D341Med (cell line): ENCODE measurements at places on chromosomes 5 and 9.

GRCh38 chr5:62284946-62285891 is 20.8 kb upstream of the KIF2A start:
- no peak for DNase-seq

GRCh38 chr5:1186351-1187233 is 14.8 kb upstream of the SLC6A19 start:
- no peak for DNase-seq

GRCh38 chr5:9244417-9244816 is 301.5 kb downstream of the SEMA5A start:
- no peak for DNase-seq

- no peak for DNase-seq
Observed at GRCh38 chr9:81394881-81395675, 294.3 kb downstream of the TLE1 start.

DNA sequence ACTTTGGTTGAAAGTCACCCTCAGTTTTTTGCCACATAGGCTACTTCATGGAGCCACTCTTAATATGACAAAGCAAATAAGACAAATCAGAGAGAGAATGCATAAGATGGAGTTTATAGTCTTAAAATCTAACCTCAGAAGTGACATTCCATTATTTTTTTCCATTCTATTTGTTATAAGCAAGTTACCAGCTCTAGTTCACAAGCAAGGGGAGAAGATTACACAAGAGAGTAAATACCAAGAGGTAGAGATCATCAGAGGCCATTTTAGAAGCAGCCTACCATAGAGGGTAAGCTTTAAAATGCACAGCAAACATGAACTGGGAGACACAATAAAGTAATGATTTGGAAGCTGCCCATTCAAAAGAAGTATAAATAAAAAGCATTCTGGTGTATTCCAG is 651.3 kb upstream of the MEF2C start:
- no peak for DNase-seq

GRCh38 chr5:95439801-95440493 is 48.8 kb downstream of the FAM81B start:
- no peak for DNase-seq

GRCh38 chr5:149060325-149060724 is 2.5 kb downstream of the SH3TC2 start:
- DNase-seq = no peak

GRCh38 chr5:159224471-159224870 is 15.1 kb upstream of the RNF145 start:
- DNase-seq = no peak

- no peak for DNase-seq
Observed at GRCh38 chr9:110284211-110284844, 28.0 kb upstream of the TXN start.

- DNase-seq = no peak
Observed at GRCh38 chr5:121688126-121688525, 163.6 kb upstream of the FTMT start.

GRCh38 chr5:67073045-67073680 is 123.4 kb downstream of the CD180 start:
- DNase-seq = no peak

DNA sequence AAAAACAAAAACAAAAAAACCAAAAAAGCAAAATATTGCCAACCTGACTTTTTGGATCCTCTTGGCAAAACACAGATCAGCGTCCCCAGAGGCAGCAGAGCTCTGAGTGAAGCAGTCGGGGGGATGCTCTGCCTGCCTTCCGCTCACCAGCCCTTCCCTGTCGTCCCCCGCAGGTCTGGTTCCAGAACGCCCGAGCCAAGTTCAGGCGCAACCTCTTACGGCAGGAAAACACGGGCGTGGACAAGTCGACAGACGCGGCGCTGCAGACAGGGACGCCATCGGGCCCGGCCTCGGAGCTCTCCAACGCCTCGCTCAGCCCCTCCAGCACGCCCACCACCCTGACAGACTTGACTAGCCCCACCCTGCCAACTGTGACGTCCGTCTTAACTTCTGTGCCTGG is 20.7 kb downstream of the LHX2 start:
- DNase-seq = no peak

DNA sequence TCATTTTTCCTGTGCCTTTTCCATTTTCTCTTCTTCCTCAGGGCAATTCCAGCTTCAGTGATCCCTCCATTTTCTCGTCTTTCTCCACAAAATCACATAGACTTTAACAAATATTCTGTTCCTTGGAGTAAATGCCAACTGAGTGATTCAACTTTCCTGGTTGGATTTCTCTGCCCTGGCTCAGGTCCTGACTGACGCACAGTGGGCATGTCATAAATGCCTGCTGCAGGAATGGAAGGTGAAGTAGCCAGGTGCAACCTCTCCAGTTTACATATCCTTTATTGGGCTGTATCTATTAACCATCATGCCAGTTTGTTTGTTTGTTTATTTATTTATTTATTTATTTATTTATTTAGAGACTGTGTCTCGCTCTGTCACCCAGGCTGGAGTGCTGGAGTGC is 95.1 kb downstream of the MEF2C start:
- no peak for DNase-seq

GRCh38 chr5:34475249-34475966 is 180.7 kb upstream of the RAI14 start:
- DNase-seq = no peak

GRCh38 chr5:102262688-102263087 is 33.4 kb downstream of the SLCO4C1 start:
- DNase-seq = no peak

- DNase-seq = no peak
Observed at GRCh38 chr5:167440846-167441245, 850.6 kb upstream of the WWC1 start.

- DNase-seq = peak; percentile 70
Observed at GRCh38 chr5:34522599-34523386, 133.3 kb upstream of the RAI14 start.

- DNase-seq = no peak
Observed at GRCh38 chr5:172837640-172838039, 3.6 kb downstream of the ERGIC1 start.

DNA sequence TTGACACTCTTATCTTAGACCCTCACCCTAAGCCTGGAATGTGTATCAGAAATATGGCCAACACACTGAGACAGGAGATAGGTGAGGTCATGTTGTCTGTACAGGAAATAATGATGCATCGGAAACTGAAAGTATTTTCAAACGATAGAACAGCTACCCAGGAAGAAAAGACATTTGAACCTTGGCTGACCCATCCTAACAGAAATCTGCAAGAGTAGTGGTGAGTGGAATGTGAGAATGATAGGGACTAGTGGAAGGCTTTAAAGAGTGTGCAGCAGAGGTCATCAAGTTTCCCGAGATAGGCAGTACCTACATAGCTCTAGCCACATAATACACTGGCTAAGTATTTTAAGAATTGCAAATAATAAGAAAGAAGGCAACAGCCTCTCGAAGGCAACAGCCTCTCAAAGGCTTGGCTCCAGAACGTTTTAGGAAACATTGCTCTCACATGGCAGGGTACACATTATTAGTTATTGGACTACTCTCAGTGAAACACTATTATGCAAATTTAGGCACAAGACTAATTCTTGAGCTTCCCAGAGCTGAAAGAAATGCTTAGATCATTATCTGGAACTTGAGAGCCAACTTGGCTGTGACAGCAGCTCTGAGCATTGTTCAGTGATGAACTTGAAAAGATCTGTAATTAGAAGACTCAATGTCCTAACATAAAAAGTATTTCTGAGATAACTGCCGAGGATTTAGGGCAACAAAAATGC is 133.1 kb upstream of the FBXL7 start:
- DNase-seq = no peak

DNA sequence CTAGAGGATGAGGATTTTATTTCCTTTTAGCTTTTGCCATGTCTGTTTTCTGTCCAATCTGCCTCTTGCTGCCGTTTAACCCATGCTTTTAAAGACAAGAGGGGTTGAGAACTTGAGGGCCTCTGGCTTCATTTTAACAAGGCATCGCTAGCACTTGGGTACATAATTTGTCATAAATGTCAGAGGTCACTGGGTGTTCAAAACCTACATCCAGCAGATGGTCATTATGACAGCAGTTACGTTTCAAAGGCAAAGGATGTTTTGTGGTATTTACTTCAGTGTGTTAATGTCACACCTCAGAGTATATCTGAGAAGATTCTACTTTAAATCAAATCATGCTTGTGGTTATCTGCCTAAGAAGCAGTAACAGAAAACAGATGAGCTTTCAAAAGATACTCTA is 918.3 kb downstream of the NR2F1-AS1 start:
- no peak for DNase-seq

DNA sequence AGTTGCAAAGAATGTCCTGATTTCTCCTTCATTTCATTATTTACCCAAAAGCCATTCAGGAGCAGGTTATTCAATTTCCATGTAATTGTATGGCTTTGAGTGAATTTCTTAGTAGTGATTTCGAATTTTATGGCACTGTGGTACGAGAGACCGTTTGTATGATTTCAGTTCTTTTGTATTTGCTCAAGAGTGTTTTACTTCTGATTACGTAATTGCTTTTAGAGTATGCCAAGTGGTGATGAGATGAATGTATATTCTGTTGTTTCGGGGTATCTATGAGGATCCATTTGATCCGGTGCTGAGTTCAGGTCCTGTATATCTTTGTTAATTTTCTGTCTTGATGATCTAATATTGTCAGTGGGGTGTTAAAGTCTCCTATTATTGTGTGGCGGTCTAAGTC is 41.2 kb downstream of the INSL6 start:
- DNase-seq = no peak

GRCh38 chr9:68532131-68532530 is 8.6 kb downstream of the TMEM252 start:
- DNase-seq = no peak

DNA sequence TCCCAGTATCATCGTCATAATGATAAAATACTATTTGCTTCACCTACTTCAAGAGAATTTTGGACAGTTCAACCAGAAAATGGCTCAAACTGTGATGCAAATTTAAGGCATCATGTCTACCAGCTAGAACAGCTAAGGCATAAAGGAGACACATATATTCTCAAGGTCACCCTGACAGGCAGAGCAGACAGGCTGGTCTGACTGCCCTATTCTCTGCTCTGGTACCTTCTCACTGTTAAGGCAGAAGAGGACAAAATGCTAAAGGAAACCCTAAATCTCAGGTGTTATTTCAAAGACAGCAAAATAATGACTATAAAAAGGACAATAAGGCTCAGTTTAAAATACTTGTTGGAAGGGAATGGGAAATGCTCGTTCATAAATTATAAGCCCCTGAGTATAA is 87.2 kb downstream of the MRPS27 start:
- no peak for DNase-seq

GRCh38 chr5:129639331-129639730 is 108.6 kb upstream of the MINAR2 start:
- DNase-seq = no peak

- no peak for DNase-seq
Observed at GRCh38 chr5:142322747-142323479, 1.9 kb downstream of the SPRY4 start.

GRCh38 chr5:165139721-165140120 is 1634.3 kb downstream of the MAT2B start:
- no peak for DNase-seq

- DNase-seq = no peak
Observed at GRCh38 chr5:133049726-133050048, 2.1 kb upstream of the HSPA4 start.

DNA sequence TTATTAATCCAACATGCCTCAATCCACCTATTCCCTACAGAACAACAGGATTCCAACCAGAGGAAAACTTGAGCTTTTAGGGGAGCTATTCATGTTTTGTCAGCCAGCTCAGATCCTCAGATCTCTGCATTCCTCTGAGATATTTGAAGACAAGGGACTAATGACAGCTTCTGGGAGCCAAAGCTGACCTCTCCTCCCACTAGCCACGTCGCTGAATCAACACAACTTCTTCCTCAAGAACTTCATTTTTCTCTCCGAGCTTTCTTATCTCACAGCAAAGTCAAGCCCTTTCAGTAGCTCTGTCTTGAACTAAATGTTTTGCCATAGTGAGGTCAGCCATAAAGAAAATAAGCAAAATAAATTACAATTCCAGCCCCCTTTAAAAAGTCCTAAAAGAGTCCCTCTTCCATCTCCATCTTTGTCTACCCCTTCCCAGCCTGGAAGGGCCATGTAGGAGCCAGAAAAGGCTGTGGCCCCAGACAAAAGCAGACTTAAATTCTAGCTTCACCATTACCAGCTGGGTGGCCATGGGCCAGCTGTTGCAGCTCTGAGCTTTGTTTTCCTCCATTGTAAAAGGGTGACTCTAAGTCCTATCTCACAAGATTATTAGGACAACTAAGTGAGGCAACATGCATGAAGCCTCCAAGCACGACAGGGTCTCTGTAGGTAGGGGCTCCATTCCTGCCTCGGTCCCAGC is 65.0 kb downstream of the HSD17B3 start:
- DNase-seq = no peak

GRCh38 chr9:14424983-14425382 is 111.0 kb upstream of the NFIB start:
- DNase-seq = no peak

DNA sequence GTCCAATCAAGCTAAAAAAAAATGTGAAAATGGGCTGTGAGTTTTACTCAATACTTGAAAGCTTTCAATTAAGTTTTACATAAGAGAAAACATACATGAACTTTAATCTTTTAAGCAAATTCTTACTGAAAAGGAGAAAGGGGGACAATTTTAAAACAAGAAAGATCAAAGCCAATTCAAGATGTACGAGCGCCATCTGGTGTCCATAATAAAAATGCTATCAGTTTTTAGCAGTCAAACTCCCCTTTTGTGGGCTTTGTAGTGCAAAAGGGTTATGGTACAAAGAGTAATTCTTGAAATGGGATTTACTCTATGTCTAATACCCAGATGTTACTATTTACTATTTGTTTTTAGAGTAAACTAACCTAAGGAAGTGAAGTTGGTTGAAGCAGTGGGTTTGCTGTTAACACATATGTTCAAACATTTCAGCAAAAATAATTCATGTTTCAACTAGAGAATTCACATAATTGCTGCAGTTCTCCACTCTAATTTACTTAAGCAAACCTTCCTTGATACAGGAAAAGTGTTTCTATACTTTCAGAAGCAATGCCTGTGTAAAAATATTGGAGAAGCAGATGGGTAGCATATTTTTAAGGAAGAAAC is 228.2 kb upstream of the TYRP1 start:
- peak; percentile 28 for DNase-seq

GRCh38 chr9:4510546-4511322 is 20.5 kb downstream of the SLC1A1 start:
- no peak for DNase-seq

DNA sequence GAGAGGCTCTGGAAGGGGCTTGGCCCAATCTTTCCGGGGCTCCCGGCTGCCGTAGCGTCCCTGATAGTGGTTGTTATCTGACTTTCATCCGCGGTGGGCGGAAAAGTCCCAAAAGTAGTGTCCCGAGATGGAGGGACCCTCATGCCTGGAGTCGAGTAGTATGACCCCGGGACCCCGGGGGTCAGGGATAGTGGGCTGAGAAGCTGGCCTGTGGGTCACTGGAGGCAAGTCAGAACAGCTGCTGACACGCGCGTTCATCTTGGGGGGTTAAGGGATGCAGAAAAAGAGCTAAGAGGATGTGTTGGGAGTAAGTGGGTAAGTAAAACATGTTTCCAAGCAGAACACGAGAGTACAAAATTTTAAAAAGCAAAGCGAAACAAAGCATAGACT is 123.4 kb downstream of the TMEM161B start:
- DNase-seq = no peak

- DNase-seq = no peak
Observed at GRCh38 chr5:143008809-143009521, 238.8 kb downstream of the ARHGAP26 start.
